ENCODE measurements at places on chromosomes 4 and X.

GRCh38 chrX:19792412-19792811 lies 95.0 kb downstream of the SH3KBP1 start:
- no peak for DNase-seq

DNA sequence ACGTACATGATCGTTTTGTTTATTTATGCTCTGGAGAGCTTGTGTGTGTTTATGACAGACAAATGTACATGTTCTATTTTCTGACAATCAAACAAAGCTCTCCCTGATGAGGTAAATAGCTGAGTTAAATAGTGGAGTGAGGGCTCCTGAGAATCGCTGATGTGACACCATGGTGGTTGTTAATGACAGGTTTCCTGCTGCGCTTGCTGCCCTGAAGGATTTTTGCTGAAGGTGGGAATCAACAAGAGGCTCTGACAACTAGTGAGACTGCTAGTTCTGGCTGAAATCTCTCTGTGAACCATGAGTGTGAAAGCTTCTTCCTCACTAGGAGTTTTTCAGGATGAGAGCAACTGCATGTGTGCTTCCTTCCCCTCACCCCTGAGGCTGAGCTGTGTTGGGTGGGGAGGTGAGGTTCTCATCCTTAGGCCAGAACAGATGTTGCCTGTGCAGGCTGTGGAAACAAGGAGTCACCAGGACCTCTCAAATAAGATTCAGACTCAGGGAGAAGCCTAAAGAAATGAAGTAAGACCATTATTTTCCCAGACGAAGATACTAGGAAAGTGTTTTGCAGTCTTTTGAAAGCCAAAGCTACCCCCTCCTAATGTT lies 173.4 kb upstream of the JADE1 start:
- DNase-seq, result no peak

DNA sequence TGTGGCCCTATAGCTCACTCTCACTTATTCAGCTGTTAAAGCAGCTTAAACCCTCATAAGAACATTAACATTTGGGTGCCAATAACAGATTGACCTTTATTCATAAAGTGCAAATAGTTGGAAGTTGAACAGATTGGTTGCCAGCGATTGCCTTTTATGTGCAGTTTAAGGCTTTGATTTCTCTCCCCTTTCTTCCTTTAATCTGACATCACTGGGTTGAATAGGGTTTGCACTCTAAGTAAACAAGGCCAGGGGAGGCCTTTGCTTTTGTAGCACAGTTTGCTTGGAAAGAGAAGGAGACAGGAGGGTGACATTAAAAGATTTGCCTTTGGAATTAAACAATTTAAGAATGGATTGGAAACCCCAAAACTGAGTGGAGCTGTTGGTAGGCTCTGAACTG lies 114.3 kb downstream of the NKX6-1 start:
- DNase-seq, result no peak

DNA sequence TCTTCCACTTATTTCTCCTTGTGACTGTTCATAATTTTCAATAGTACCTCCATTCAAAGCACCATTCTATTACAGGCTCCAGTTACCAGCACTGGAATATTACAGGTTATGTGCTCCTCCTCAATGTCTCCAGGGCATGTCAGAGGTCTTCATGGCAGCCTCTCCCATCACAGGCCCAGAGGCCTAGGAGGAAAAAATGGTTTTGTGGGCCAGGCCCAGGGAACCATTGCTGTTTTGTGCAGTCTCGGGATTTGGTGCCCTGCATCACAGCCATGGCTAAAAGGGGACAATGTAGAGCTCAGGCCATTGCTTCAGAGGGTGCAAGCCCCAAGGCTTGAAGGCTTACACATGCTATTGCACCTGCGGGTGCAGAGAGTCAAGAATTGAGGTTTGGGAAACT lies 7.2 kb upstream of the PNMA3 start:
- DNase-seq, result no peak

DNA sequence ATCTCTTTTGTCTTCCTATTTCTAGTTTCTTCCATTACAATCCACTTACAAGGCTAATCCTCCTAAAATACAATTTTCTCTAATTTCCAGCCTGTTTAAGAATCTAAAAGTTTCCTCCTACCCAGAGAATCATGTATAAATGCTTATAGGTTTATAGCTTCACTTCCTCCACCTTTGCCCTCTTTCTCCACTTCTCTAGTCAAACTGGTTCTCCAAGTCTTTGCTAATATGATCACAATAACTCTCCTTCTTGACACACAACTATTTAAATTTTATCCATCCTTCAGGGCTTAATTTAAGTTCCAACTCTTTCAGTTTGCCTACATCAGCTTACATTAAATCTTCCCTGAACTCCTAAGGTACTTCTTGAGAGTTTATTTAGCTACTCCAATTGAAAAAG lies 69.2 kb downstream of the RPS6KA6 start:
- no peak for DNase-seq

GRCh38 chrX:71195964-71196649 lies 26.9 kb upstream of the GJB1 start:
- no peak for DNase-seq

DNA sequence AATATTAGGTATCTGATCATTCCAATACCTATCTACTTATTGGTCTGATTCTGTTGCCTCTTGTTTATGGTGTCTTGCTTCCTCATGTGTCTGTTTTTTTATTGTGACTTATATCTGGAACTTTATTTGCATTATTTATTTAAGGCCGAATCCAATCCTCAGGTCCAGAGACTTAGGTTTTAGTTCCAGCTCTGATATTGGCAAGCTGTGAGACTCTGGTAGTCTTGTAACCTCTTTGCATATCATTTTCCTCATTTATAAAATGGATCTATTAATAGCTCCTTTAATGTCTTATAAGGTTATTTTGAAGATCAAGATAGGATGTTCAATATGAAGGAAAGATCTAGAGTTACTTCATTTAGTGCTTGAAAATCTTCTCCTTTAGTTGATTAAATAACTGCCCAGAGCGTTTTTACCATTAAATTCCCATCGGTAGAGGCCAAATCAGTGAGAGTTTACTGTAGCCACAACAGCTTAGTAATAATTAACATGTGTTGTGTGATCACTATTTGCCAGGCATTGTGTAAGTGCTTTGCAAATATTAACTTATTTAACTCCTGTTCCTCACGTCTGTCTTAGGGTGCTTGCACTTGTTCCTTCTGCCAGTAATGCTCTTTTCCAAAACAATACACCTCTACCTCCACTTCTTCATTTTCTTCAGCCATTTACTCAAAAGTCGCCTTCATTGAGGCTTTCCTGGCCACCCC lies 82.2 kb downstream of the CC2D2A start:
- no peak for DNase-seq

DNA sequence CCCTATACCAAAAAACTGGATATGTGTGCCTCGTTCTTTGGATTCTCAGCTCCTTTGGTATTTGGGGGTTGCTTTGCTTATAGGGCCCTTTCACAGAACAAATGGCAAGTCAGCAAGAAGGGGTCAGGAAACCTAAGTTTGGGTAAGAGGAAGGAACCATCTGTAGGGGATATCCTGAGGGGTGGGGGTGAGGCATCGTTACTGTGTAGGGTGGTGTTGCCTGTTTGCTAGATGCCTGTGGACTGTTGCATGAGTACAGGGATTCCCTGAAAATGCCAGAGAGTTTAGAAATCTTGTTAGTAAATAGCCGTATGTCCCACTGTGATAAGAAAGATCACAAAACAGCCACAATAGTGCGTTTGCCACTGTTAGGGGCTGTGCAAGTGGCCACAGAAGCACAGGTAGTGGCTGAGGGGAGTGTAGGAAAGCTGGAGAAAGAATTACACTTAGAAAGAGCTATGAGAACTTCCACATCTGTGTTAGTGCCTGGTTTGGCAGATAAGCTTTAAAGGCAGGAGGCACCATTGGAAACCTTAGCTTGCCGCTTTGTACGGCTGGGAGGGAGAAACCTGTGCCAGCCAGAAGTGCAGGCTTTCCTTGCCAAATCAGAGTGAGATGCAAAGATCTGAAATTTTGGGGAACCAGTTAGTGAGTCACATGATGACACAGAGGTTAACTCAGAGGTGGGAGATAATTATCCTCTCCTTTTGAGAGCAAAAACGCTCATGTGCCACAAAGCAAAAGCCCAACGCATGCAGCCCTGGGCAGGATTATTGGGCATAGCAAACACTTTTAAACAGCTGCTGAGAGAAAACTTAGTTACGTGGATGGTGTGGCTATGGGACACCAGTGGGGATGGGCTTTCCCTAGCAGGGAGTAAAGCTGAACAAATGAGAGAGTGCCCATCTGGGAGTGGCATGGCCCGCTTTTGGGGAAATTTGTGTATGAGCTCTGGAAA lies 343.7 kb downstream of the ARAP2 start:
- DNase-seq, result no peak

DNA sequence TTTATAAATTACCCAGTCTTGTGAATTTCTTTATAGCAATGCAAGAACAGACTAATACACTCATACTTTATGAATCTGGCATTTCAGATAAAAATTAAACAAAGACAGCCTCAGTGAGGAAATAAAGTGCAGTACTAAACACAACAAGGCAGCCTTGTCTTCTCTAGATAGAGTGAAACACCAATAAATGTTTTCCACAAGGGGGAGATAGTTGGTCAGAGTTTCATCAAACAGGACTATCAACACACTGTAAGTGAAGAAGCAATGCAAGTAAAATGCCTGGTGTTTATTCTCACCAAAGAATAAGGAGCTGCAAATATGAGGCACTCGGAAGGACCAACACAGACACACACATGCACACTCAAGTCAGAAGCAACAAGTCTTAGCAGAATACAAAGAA lies 62.8 kb downstream of the FAM9B start:
- DNase-seq, result no peak

DNA sequence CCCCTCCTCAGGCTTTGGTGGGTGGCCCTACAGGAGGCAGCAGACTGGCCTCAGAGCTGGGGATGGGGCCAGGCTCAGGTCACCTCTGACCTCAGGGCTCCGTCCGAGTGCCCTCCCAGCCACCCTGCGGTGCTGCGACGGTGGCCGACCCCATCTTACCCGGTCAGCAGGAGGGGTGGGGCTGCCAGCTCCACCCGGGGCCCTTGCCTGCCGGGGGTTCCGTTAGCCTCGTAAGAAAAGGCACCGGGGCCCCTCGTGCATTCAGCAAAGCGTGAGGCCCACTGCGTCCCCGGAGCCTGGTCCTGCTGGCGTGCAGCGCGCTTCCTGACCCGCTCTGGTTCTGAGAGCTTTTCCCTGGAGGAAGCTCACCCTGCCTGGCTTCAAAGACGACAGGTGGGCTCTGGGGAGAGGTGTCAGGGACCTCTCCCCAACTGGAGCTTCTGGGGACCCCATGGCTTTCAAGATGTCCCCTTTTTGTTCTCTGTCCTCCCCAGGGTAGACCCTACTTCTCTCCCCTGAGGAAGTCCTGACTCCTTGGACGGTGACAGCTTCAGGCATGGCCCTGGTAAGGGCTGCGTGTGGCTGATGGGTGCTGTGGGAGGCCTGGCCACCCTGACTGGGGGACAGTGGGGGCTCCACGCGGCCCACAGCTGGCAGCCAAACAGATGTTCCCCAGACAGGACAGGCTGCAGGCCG lies 15.9 kb downstream of the FGFRL1 start:
- DNase-seq, result no peak

GRCh38 chrX:106481341-106481740 lies 130.4 kb upstream of the RADX start:
- DNase-seq, result no peak

DNA sequence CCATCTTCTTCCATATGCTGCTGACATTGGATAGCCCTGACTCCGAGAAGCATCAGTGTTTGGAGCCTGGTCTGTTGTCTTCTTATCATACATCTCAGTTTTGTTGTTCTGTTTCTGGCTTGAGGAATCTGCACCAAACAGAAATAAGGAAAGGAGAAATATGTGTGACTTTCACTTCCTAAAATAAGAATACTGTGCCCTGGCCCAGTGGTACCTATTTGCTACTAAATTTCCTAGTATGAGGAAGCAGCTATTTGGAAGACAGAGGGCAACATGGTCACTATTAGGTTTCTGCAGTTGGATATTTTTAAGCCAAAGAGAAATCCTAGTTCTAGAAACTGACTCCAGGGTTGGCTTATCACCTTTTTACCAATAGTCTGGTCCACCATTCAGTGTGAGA lies 16.8 kb downstream of the CT47C1 start:
- no peak for DNase-seq

- no peak for DNase-seq
Observed at GRCh38 chr4:138437263-138437851, 195.2 kb upstream of the SLC7A11 start.

DNA sequence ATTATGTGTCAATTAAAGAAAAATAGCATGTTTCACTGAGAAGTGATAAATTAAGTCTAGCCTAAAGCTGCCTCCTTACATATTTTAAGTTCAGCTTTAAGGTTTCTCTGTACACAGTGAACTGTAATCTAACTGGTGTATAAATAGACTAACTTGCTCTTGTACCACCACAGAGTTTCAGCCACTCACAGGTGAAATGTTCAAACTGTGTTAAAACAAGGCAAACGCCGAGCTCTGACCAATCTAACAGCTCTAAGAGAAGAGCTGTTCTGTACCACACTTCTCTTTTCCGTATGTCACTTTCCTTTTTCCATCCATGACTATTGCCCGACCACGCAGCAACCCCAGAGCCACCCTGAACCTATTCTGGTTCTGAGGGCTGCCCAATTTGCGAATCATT lies 64.5 kb downstream of the DCHS2 start:
- no peak for DNase-seq

GRCh38 chr4:10295301-10295700 lies 161.9 kb downstream of the ZNF518B start:
- no peak for DNase-seq

GRCh38 chr4:40608628-40609027 lies 21.0 kb downstream of the RBM47 start:
- no peak for DNase-seq

- no peak for DNase-seq
Observed at GRCh38 chr4:7638984-7639789, 204.5 kb upstream of the PSAPL1 start.

- DNase-seq, result no peak
Observed at GRCh38 chr4:1196421-1197183, 24.2 kb upstream of the SPON2 start.

- DNase-seq, result no peak
Observed at GRCh38 chr4:109574931-109575804, 15.1 kb downstream of the MCUB start.

DNA sequence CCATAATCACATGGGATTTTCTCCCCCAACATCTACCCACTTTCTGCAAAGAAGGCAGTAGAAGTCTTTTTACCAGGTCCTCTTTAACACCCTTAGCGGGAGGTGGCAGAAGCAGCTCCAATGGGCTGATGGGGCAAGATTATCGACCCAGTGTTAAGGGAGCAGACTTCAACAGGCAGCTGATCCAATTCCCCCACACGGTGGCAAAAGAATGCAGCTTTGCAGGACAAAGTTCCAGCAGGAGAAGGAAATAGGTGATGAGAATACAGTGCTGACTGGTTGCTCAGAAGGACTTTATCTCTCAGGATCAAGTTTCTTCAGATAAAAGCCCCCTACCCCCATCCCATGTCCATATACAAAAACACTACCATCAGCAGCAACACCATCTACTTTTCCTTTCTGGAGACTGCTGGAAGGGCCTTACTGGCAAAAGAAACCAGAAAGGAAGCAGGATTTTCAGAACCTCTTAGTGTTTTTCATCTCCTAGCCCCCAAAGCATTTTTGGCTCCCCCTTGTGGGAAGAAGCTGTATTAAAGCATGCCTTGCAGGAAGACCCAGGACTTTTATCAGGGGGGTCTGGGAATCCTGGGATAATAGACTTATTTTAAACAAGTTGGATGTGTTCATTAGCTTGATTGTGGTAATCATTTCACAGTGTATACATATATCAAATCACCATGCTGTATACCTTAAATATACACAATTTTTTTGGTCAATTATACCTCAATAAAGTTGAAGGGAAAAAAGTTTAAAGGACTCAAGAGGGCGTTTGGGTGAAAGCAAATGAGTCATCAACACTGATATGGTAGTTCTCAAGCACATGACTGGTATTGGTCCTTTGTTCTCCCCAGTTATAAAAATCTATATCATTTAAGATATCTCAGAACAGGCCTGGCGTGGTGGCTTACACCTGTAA lies 146.4 kb downstream of the GPC3 start:
- no peak for DNase-seq

- DNase-seq, result no peak
Observed at GRCh38 chr4:176313596-176314336, 6.0 kb upstream of the SPCS3 start.
